ENCODE measurements at places on chromosomes 12 and 14. TPM values are rescaled to one million over a fixed set of nuclear protein-coding genes. Genes with fewer than 3 reads are reported as not detected.

GRCh38 chr14:73788701-73789551 lies 62.7 kb upstream of the PTGR2 start:
- H3K27ac ChIP-seq, result peak overlapping the region; percentile 97
- no peak for DNase-seq
- H3K36me3 ChIP-seq, result no peaks in the 10 kb centered on the region
- H3K4me1 ChIP-seq, result peaks cover 68% of the 10 kb centered on the region

DNA sequence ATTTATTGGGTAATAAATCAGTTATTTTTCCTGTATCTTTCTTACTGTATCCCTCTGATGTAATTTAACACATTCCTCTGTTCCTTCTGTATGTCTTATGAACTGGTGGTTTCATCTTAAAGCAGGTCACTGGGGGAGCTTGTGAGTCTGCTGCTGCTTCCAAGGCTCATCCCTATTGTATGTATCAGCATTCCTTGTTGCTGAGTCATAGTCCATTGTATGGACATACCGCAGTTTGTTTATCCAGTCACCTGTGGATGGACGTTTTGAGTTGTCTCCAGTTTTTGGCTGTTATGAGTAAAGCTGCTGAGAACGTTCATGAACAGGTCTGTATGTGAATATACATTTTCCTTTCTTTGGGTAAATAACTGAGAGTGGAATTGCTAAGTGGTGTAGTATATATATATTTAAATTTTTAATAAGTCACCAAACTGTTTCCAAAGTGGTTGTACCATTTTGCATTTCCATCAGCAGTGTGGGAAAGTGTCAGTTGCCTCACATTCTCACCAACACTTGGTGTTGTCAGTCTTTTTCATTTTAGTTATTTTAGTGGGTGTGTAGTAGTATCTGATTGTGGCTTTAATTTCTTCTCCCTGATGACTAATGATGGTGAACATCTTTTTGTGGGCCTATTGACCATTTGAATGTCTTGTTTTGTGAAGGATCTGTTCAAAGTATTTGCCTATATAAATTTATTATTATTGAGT lies 82.7 kb downstream of the BEGAIN start:
- no peaks in the 10 kb centered on the region for H3K27me3 ChIP-seq
- no peak overlapping the region for H3K27ac ChIP-seq
- no peaks in the 10 kb centered on the region for H3K36me3 ChIP-seq
- DNase-seq, result no peak

GRCh38 chr14:22285991-22286390 lies 303.0 kb downstream of the DAD1 start:
- no peaks in the 10 kb centered on the region for H3K36me3 ChIP-seq
- no peak for DNase-seq
- no peaks in the 10 kb centered on the region for H3K27me3 ChIP-seq
- H3K27ac ChIP-seq, result no peak overlapping the region

Gene LMNTD1
- total RNA-seq, result 0.18 TPM

Gene MYH6
- 0.66 TPM for total RNA-seq

Gene KRT6C
- not detected for total RNA-seq

Gene UBE3B
- 19.4 TPM for total RNA-seq

Gene KRT82
- total RNA-seq, result not detected

Gene MANSC4
- total RNA-seq, result not detected

Data from muscle of leg (tissue), 16 donors.